ENCODE measurements at places on chromosomes 12 and 14.
A peak's percentile ranks its signal among the peaks of the same experiment; 100 is the strongest.

- DNase-seq: no peak
Measured at GRCh38 chr14:77458249-77458950, 507 bp downstream of the AHSA1 start.

DNA sequence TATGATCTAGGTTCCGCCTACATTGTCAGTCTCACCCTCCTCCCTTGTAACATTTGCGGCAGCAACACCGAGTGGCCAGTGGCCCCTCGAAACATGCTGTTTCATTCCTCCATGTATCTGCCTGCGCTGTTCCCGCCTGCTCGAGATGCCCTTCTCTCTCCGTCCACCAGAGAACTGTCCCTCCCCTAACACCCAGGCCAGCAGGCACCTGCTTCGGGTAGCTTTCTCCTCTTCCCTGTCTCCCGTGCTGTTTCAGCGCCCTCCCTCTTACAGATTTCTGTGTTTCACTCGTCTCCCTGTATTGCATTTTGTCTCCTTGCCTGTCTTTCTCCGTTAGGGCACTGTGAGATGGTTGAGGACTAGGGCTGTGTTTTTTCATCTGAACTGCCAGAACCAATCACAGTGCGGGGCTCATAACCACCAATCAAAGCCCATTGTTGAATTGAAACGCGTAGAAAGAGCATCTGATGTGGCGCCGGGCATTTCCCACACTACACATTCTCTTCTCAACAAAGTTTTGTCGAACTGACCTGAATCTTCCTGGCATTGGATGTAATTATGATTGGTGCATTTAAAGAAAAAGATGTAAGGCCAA is 40.9 kb upstream of the ELK3 start:
- no peak for DNase-seq

DNA sequence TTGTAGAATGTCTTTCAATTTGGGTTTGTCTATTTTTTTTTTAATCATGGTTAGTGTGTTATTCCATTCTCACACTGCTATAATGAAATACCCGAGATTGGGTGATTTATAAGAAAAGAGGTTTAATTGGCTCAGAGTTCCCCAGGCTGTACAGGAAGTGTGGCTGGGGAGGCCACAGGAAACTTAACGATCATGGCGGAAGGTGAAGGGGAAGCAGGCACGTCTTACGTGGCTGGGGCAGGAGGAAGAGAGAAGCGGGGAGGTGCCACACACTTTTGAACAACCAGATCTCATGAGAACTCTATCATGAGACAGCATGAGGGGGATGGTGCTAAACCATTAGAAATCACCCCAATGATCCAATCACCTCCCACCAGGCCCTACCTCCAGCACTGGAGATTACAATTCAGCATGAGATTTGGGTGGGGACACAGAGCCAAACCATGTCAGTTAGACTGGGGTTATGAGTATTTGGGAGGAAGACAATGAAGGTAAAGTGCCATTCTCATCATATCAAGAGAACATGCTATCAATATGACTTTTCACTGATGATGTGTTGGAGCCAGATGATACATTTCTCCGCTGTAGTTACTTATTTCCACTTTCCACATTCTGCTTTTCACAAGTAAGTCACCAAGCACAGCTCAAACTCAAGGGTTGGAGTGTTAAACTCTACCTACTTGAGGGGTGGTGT is 45.8 kb downstream of the AP5M1 start:
- DNase-seq: no peak

- no peak for DNase-seq
Measured at GRCh38 chr12:6336889-6337853, 4.7 kb downstream of the TNFRSF1A start.

- no peak for DNase-seq
Measured at GRCh38 chr12:50043854-50044253, 13.5 kb upstream of the ASIC1 start.

GRCh38 chr12:112638420-112638819 is 153.1 kb upstream of the RPH3A start:
- no peak for DNase-seq

GRCh38 chr14:52974406-52974805 is 23.6 kb upstream of the FERMT2 start:
- no peak for DNase-seq

DNA sequence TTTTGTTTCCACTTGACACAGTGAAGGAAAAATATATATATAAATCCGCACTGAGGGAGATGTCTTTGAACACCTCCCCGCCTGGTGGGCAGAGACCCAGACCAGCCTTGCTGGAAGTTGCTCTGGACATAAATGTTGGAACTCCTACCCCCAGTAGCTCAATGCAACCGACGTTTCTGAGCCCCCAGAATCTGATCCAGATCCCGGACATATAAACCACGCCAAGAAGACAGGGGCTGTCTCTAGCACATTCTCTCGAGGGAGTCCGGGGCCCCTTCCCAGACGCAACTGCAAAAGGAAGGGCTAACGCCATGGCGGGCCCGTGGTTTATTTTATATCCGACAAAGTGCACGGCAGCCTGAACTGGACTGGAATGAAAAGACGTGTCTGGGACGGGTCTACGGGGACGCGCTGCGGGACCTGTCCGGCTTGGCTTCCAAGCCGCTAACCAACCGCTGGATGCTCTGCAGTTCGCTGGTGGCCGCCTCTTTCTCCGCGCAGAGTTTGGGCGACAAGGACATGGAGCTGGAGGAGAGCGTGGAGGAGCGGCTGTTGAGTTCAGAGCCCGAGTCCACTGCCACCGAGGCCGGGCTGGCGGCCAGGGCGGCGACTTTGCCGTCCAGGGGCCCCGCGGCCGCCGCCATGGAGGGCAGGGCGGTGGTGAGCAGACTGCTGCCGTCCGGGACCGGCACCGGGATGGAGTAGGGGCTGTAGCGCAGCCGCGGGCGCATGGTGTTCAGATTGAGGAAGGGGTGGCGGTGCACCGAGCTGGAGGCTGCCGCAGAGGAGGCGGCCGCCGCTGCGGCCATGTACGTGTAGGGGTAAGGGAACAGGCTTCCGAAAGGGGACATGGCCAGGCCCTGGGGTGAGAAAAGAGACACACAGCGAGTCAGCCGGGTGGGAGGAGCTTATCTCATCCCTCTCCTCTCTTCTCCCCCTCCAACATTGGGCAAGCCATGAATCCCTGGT is 12.2 kb downstream of the TBX3 start:
- DNase-seq: no peak

DNA sequence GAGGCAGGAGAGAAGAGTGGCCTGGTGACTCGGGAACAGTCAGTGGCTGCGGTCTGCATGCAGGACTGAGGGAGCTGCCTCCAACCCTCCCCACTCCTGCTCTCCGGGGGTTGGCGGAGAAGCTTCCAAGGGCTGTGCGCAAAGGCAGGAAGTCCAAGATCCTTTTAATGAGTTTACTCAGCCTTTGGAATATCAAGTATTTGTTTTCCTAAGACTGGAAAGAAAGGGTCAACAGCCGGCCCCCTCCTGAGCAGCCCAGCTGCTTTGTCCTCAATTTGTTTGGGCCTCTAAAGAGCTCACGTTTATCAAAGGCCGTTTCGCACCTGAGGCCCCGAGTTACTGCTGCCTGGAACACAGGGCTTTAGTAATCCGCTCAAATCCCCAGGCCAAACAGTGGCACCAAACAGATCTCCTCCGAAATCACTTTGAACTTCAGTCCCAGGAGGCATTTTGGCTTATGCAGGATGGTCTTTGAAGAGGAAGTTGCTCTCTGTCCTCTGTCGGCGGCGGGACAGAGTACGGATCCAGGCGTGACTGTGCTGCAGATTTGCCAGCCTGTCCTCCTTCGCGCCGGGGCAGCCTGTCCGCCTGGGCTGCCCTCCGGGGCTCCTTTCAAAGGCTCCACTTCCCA is 117.2 kb upstream of the FZD10 start:
- DNase-seq: no peak

GRCh38 chr14:35932136-35932535 is 106.0 kb downstream of the BRMS1L start:
- no peak for DNase-seq

DNA sequence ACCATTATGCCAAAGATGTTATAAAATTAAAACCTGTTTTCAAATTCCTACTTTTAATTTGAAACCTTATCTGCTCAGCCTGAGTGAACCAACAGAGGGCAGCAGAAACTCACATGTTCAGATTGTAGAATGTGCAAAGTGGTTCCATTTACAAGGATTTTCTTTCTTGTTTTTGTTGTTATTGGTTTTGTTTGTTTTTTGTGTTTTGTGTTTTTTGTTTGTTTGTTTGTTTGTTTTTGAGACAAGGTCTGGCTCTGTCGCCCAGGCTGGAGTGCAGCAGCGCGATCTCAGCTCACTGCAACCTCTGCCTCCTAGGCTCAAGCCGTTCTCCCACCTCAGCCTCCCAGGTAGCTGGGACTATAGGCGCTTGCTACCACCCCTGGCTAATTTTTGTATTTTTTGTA is 22.8 kb upstream of the GARIN2 start:
- no peak for DNase-seq

DNA sequence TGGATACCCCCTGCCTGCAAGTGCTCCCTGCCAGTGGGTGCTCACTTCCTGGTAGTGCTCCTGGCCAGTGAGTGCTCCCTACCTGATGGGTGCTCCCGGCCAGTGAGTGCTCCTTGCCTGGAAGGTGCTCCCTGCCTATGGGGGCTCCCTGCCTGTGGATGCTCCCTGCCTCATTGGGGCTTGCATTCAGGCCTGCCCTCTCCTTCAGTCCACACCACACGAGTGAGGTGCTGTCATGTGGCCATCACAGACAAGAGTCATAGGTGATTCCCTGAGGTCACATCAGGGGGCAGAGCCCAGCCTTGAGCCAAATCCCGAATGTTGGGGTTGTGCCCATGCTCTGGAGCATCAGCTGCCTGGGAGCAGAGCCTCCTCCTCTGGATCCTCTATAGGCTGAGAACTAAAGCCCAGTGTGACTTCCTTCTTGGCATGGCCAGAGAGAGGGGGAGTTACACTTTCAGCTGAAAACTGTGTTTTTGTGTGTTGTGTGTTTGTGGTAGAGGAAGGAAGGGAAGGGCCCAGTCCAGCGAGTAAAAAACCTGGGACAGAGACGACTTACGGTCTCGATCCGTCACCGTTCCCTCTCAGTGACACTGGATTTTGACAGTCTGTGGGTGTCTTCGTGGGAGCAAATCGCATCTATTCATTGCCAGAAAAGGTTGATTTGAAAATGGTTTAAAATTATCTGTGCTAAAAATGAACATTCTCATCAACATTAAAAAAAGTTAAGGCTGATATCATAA is 136.0 kb downstream of the ADGRD1 start:
- DNase-seq: no peak

- no peak for DNase-seq
Measured at GRCh38 chr12:131910302-131911027, 16.0 kb downstream of the ULK1 start.

- peak; percentile 89 for DNase-seq
Measured at GRCh38 chr12:49331380-49332222, 5.4 kb downstream of the C1QL4 start.

DNA sequence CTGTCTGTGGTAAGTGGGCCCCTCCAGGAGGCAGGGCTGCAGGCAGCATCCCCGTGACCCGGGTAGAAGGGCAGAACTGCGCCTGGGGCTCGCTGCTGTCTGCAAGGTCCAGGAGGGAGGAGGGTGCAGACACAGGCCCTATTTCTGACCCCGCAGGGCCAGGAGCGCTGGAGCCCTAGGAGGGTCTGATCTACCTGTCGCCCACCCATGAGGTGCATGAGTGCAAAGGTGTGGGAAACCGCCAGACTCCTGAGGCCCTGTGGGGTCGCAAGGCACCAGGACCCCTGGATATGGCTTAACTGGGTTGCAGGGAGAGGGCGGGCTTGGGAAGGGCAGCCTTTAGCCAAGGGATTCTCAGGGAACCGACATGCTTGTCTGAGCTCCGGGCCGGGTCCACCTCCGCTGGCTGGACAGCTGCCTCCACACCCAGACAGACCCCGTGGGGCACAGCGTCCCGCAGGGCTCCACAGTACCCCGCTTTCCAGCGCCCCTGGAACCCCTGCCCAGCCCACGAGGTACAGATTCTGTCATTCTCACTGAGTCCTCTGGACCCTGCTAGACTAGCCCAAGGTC is 72.9 kb upstream of the TSPAN11 start:
- DNase-seq: no peak

DNA sequence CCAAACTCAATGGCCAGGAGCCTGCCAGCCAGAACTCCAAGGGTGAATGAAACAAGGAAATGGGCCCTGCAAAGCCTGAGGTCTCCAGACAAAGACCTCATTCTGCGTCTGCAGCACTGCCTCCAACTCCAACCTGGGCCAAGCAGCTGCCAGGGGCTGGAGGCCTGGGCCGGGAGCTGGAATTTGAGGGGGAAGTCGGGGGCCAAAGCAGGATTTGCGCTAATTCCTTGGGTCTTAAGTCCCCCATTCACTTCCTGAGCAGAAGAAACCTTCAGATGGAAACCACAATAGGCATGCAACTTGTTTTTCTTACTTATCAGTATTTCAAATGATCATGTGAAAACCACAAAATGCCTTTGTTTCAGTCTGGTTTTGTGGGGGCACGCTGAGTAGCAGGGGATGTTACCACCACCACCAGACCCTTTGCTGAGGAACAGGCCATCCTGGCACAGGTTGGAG is 23.0 kb upstream of the TC2N start:
- no peak for DNase-seq

DNA sequence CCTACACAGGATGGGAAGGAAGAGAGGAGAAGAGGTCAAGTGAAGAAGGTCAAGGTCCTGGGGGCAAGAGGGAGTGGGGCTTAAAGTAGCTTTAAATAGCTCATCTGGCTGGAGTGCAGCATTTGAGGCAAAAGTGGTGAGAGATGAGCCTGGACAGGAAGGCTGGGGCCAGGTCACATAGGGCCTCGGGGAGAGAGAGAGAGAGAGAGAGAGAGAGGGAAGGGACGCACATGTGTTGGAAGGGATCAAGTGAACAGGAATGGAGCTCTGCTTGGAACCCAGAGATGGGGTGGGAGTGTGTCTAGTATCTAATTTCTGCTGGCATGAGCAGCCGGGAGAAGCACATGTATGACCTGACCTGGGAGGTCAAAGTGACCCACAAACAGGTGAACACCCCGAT is 407.5 kb downstream of the MED13L start:
- no peak for DNase-seq

GRCh38 chr12:90851800-90852718 is 102.9 kb downstream of the CCER1 start:
- DNase-seq: no peak

DNA sequence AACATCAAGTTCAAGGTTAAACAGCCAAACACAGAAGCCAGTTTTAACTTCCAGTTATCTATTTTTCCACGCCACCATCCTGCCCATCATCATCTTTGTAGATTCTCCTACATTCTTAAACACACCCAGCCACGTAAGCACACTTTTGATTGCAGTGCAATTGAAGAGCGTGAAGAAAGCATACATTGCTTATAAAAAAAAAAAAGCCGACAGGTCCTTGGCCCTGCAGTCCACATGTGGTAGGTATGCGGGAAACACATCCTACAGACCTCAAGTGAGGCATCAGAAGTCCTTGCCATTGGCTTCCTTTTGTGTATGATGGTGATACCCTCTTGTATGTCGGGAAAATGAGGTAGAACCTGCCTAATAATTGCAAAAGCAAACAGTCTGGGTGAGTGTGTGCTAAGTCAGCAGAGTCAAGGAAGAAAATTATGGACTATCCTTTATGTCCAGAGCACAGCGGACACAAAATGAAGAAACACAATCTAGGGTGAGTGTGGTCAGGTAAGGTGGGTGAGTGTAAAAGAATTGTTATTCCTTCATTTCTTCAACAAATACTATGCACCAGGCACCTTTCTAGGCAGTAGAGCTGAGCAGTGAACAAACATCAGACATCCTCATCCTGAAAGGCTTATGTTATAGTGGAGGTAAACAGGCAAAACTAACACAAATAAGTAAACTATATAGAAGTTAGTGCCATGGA is 51.5 kb downstream of the EID3 start:
- no peak for DNase-seq

- no peak for DNase-seq
Measured at GRCh38 chr12:104669089-104669721, 212.5 kb downstream of the CHST11 start.

GRCh38 chr14:22255017-22255950 is 333.7 kb downstream of the DAD1 start:
- no peak for DNase-seq

All from GOT3 (cell line).